ENCODE measurements at places on chromosomes 3 and 15.

GRCh38 chr15:72588096-72588495 is 66.4 kb upstream of the GOLGA6B start:
- DNase-seq, result no peak

DNA sequence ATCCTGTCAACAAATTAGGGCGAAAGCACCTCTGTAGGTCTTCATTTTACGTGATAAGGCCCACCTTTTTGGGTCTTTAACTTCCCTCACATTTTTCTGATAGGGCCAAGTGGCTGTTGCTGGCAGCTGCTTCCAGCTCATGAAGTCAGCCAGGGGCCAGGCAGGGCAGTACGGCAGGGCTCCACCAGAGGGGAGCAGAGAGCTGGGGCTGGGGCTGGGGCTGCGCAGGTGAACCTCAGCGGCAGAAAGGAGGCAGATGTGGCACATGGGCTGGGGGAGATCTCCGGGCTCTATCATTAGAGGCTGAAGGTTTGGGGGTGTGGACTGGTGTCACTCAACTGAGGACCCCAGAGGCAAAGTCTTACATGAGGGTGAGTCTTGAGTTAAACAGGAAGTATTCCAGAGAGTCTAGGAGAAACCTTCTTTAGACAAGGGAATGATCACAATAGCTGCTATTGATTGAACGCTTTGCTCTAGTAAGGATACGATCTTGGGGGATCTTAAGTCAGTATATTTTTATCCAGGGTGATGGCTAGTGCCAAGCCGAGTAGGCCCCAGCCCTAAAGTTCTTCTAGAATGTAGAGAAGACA is 62.8 kb upstream of the MEX3B start:
- DNase-seq, result peak; percentile 63

GRCh38 chr3:30225021-30225420 is 381.4 kb upstream of the TGFBR2 start:
- DNase-seq, result no peak

DNA sequence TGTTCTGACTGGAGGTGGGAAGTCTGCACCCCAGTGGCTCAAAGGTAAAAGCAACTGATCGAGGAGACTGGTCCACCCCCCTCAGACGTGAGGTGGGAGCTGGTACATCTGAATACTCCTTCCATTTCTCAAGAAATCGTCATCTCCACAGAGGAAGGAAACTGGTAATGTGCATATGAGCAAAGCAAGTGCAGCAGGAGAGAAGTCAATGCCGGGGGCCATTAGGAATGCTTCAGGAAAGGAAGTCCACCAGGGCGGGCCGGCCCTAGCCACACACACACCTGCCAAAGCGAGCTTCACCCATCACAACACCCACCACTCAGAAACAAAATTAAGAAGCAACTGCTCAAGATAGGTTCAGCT is 8.5 kb downstream of the TBC1D2B start:
- no peak for DNase-seq

DNA sequence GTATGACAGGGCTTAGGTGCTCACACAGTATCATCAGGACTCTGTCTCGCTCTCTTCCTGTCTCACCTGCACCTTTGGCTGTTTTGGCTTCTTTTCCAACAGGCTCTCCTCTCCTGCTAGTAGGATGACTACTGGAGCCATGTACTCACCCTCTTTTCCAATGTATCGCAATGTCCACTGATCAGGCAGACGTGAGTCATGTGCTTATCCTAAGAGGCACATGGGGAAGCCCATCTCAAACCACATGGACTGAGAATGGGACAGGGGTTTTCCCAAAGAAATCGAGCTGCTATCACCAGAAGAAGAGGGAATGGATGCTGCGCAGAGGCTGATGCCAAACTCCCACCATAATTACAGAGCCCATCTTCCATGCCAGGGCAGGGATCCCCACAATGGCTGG is 180.6 kb downstream of the IL5RA start:
- DNase-seq, result no peak

DNA sequence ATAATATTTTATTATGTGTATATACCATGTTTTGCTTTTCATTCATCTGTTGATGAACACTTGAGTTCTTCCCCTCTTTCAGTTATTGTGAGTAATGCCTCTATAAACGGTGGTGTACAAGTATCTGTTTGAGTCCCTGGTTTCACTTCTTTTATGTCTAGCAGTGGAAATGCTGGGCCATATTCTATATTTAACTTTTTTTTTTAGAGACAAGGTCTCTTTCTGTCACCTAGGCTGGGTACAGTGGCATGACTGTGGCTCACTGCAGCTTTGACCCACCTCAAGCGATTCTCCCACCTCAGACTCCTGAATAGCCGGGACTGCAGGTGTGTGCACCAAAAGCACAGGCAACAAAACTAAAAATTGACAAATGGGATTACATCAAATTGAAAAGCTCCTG is 19.9 kb downstream of the GOLM2 start:
- DNase-seq, result no peak

DNA sequence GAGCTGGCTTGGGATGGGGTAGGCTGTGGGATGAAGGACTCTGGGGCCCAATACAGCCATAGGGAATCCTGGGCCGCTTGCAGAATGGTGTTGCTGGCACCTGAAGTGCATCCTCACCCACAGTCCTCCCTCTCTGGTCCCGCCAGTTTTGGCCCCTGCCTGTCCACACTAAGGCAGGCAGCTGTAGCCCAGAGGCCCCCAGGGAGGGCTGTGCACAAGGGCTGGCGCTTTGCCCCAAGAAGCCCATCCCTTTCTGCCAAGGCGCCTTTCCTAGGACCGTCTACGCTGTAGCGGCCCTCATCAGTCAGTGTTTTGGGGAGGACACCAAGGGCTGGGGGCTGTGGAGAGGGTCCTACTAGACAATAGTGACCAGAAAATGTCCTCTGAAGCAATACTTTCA is 116.2 kb upstream of the ABHD17C start:
- no peak for DNase-seq

- DNase-seq, result no peak
Measured at GRCh38 chr3:156236556-156237260, 116.3 kb downstream of the KCNAB1 start.

- DNase-seq, result no peak
Measured at GRCh38 chr3:143134471-143134870, 14.9 kb downstream of the CHST2 start.

GRCh38 chr15:68706256-68706655 is 114.4 kb downstream of the ANP32A start:
- no peak for DNase-seq

- DNase-seq, result no peak
Measured at GRCh38 chr15:71526060-71526820, 284.1 kb upstream of the NR2E3 start.

DNA sequence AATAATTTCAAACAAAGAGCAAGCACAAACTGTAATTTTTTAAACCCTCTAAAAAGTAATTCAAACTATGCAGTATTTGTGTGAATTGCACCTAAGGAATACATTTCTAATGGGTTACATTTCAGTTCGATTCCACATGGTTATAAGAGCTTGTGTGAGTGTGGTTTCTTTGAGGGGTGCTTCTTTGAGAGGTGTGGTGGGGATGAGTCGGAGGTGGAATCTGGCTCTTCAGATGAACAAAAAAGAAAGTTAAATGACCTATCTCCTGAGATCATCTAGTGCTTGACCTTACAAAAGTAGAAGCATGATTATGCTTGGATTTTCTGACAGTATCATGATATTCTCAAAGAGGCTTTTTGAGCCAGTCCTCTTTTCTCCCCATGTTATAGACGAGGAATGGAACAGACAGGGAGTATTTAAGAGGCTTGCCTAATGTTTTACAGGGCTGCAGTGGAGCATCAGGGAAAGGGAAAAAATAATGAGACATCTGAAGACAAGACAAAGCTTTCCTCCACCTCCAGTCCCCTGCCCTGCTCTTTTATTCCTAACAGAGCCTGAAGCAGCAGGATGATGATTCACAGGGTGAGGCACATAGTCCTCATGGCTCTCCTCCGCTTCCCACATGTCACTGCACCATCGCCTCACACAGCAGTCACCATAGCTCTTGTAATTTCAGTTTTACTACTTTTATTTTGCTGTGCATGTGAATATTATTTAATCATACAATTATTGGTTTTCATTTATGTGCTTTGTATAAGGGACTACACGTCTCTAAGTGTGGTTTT is 82.0 kb downstream of the LYSMD4 start:
- DNase-seq, result no peak

GRCh38 chr3:123951522-123952447 is 9.2 kb downstream of the CCDC14 start:
- DNase-seq, result no peak

GRCh38 chr3:58924578-58924977 is 125.2 kb downstream of the CFAP20DC start:
- no peak for DNase-seq

- no peak for DNase-seq
Measured at GRCh38 chr3:52458770-52459545, 3.6 kb downstream of the NISCH start.

DNA sequence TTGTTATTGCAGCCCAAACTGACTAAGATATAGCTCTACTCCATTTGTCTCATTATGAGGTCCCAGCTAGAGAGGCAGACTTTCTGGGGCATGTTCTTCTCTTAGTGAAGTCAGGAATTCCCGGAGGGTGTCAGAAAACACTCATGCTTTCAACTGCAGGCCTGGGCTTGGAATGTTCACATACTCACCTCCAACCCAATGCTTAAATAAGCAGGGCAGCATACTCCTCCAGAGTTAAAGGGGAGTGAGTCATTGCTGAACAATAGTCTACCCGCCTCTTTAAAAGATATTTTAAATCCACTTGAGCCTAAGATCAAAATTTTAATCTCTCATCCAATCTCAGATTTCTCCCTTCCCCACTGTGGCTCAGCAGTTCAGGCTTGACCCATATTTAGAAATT is 167.8 kb upstream of the DPH6 start:
- DNase-seq, result no peak

GRCh38 chr3:132417695-132418411 is 551 bp downstream of the DNAJC13 start:
- DNase-seq, result peak; percentile 67

- DNase-seq, result peak; percentile 4
Measured at GRCh38 chr15:91142106-91142744, 42.2 kb downstream of the SV2B start.

GRCh38 chr3:27385504-27385903 is 16.3 kb upstream of the NEK10 start:
- DNase-seq, result no peak

DNA sequence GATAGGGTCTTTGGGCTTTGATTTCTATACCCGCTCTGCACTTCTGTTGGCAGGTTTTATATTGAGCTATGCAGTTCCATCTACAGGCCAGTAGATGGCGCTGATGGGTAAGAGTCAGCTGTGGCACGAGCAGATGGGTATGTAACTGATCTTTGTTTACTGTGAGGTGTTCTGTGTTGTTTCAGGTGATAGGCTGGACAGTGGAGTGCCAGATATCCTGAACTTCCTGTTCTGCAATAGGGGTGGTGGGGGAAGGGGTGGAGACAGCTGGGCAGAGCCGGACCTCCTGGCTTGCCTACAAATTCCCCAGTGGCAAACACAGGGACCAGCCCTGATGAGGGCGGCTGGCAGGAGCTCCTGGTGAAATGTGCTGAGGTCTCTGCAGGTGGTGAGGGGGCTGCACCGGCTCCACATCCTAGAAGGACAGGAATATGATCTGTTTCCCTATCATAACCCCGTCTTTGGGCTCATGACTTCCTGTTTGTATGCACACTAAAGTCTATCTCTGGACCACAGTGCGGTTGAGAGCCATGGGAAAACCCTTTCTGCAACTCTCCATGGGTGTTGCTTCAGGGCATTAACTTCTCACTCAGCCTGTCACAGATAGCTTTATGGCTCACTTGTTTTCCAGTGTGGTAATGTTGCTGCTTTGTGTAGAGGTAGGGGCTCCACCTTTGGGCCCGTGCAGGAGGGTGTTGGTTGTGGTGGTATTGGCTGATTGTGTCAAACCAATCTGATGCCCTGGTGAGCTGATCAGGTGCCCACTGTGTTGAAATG is 13.4 kb upstream of the FAM98B start:
- DNase-seq, result peak; percentile 47

DNA sequence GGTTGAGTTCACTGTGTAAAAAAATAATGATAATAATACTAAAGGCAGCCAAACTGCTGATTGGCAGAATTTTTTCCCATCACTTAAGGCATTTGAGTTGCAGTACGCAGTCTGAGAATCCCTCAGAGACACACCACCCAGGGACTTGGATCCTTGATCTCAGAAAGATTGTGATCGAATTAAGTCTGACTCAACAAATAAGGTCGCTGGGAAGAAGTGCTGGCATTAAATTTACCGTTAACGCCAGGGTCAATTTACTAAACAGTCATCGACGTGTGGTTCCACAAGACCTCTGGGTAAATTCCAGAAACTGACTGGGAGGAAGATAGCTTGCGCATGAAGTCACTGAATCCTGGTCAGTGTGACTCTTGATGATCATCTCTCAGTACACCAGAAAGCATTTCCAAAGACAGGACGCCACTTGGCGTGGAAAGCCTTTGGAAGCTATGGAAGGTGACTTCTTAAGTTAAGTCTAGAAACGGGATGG is 48.3 kb upstream of the CGNL1 start:
- DNase-seq, result no peak

- DNase-seq, result no peak
Measured at GRCh38 chr3:51988286-51989146, 5.2 kb downstream of the ACY1 start.

DNA sequence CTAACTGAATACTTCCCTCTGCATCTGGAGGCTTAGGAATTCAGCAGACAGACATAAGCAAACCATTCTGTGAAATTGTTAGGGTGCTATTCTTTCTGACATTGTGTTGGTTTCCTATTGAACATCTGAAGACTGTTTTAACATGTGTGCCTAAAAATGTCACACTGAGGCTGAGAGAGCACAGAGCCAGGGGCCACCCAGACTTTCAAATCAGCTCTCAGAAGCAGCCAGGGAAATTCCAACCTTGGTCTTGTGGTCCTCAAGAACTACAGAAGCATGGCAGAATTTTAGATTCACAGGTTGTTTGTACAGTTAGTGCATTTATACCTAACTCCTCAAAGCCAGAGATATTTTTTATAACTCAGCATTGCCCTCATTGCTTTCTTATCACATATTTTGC is 929.2 kb upstream of the CFAP20DC start:
- no peak for DNase-seq

- no peak for DNase-seq
Measured at GRCh38 chr3:108719178-108719806, 37.9 kb downstream of the RETNLB start.

DNA sequence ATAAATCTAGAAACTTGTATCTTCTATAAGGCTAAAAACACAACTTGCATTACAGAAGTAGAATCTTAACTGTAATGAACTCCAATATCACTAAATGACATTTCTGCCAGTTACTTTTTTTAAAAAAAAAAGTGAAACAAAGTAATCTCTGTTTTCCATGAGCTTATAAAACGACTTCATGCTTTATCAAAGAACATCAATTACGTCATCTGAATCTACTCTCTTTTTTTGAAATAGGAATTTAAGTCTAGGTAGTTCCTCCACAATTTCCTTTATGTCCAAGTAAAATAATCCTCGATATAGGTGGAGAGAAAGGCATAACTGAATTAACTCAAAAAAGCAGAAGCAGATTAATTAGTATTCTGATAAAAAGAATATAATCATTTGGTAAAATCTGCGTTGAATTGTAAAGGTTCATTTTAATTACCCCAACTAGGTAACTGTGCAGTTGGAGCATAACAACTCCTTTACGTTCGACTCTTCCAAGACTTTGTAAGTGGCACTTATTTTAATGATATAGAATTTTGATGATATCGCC is 1.4 kb downstream of the UACA start:
- DNase-seq, result no peak

- DNase-seq, result no peak
Measured at GRCh38 chr15:65027593-65027992, 1.8 kb downstream of the MTFMT start.

Data from DND-41 (cell line).